Amygdala (tissue), 56 donors: ENCODE measurements at places on chromosomes 5 and 9.

GRCh38 chr5:56346741-56347535, 113.8 kb upstream of the ANKRD55 start:
- no peak for DNase-seq

DNA sequence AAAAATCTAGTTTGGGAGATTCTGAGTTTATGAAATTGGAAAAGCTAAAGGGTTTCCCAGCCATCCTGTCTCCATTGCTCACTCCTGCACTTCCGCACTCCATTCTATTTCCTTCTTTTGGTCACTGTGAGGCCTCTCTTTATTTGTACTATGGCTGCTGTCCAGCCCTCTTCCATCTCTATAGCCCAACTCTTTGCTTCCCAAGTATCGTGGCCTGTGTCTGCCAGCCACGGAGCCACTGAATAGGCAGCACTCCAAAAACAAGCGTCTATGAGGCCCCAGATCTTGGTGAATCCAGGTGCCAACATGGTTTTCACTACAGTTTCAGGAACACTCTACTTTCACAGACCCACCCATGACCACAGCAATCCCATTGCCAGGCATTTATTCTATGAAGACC, 37.2 kb downstream of the GRAMD2B start:
- peak; percentile 38 for DNase-seq

- no peak for DNase-seq
Measured at GRCh38 chr5:118692811-118693342, 295.5 kb downstream of the DTWD2 start.

- no peak for DNase-seq
Measured at GRCh38 chr9:128206916-128207910, 4.0 kb downstream of the DNM1 start.

DNA sequence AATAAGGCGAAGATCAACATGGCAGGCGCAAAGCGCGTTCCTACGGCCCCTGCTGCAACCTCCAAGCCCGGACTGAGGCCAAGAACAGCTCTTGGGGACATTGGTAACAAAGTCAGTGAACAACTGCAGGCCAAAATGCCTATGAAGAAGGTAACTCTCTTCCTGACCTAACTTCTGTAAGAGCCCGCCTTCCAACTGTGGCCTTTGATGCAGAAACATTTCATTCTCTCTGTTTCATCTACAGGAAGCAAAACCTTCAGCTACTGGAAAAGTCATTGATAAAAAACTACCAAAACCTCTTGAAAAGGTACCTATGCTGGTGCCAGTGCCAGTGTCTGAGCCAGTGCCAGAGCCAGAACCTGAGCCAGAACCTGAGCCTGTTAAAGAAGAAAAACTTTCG, 979 bp downstream of the CCNB1 start:
- DNase-seq = no peak

DNA sequence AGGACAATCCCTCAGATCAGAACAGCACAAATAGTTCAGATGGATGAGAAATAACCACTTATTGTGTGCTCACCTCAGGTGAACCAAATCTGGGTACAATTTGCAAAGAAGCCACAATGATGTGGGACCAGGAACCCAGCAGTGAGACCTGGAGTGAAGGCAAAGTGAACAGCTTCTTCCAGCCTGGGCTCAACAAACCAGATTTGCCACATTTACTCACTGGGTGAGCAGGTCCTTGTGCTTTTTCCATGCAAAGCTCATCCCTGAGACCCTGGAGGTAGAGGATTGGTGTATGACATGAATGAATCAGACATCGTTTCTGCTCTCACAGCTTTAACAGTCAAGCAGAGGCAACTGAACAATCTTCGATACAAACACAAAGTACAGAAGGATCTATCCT, 29.1 kb upstream of the GRIA1 start:
- DNase-seq = no peak

- no peak for DNase-seq
Measured at GRCh38 chr9:127445851-127446712, 5.1 kb downstream of the RPL12 start.

DNA sequence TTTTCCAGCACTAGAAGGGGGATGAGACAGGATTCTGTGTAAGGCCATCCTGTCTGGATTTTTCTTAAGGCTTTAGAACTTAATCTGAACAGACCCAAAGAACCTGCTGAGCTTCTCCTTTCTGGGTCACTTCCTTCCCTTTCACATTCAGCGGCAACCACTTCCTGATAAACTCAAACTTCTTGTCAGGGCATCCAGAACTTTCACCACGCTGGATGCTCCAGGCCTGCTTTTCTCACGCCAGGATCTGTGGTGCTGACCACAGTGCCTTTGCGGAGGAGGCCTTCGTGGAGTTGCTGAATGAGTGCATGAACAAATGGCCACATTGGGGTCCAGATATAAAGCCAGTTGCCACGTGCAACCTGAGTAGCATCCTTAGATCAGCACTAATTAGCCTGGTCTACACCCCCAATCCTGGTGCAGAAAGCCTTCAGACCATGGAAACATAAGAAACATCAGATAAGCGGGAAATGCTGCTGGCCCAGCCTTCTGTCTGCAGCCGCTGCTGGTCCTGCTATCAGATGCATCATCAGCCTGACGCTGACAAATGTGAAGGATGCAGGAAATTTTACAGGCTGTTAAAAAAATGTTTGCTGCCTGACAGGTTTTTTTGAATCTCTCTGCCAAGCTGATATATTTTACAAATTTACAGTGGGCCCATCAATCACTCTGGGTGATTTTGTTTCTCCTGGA, 75.3 kb upstream of the BARHL1 start:
- DNase-seq = no peak
